ENCODE measurements at places on chromosomes 16 and 17.

DNA sequence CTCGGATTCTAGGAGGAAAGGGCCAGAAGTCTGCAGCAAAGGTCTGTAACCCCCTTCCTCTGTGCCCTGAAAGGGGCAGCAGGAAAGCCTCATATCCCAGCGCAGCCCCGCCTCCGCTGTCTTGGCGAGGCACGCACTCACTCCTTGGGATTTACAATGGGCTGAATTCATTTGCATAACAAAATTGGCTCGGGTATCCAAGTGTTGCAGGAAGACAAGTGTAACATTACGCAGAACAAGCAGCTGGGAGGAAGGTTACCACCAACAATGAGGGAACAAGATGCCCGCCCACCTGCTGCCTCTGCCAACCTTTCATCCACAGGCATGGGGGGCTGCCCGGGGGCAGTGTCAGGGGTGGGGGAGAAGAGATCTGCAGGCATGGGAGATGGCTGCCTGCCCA, 130.4 kb downstream of the MRM1 start:
- DNase-seq: peak; percentile 66

DNA sequence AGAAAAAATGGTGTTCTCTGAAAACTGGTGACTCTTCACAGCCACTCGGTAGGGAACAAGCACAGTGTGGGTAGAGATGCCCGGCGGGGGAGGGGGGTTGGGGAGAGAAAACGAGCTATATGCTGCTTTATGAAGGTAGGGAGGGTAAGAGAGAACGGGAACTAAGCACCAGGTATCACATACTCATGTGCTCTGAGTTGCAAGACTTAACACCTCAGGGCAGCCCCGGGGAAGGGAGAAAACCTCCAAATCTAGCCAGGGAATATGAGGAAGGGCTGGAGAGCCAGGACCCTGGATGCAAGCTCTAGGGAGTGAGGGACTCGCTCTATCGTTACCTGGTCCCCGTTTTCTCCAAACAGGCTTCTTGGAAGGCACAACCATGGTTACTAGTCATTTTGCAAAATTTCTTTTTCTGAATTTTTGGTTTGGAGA, 35.3 kb downstream of the HIC1 start:
- no peak for DNase-seq

DNA sequence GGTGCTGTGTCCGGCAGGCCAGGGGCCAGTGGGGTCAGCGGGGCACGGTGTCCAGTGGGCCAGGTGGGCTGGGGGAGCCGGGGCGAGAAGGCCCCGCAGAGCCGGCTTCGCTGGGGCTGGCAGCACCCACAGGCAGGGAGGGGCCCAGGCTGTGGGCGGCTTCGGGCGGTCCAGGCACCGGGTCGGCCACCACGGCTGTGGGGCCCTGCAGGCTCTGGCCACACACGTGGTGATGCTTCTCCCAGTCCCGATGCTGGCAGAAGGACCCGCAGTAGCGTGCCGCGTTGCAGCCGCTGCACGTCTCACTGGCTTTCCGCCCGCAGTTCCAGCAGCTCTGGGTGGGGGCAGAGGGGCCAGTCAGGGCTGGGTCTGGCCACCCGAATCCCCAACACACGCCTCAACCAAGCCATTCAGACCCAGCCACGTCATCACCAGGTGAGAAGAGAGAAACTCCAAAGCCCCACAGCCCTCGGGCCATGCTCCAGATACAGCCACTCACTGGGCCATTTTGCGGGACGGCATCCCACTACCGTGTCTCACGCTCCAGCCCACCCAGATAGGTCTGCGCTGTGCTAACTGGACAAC, 10.6 kb upstream of the PABPN1L start:
- no peak for DNase-seq

- no peak for DNase-seq
Measured at GRCh38 chr17:39399791-39400190, 1.6 kb downstream of the FBXL20 start.

DNA sequence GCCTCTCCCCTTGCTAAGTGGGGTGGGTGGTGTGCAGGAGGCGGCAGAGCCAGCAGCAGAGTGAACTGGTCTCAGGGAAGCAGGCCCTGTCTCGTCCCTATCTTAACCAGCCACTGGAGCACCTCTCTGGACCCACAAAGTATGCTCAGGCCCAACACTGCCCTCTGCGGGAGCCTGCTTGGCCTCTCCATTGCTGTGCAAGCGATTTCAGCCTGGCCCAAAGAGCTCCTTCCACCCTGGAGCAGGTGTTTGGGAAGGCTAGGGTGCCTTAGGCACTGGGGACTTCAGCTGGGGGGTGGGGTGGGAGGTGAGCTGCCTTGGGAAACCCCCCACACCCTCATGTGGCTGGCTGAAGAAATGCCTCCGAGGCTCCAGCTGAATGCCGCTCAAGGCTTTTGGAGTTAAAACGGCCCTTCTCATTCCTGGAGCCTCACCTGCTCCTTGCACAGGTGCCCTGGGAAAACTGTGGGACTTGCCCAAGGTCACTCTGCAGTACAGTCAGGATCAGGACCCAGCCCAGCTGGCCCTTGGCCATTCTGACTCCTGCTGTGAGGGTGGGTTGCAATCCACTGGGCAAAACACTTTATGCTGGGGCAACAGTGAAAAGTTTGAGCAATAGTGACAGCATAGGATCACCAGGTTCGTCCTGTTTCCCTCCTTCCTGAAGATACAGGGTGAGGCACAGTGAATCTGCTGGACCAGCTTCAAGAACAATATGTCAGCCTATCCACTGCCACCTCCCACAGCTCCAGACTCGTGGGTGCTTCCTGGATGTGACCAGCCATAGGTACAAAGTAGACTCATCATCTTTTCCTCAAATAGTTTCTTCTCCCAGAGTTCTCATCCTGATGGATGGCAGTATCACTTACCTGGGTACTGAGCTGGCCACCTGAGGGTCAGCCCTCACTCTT, 5.9 kb upstream of the UBE2O start:
- DNase-seq: peak; percentile 87

- DNase-seq: no peak
Measured at GRCh38 chr16:68768175-68768574, 31.1 kb downstream of the CDH1 start.

DNA sequence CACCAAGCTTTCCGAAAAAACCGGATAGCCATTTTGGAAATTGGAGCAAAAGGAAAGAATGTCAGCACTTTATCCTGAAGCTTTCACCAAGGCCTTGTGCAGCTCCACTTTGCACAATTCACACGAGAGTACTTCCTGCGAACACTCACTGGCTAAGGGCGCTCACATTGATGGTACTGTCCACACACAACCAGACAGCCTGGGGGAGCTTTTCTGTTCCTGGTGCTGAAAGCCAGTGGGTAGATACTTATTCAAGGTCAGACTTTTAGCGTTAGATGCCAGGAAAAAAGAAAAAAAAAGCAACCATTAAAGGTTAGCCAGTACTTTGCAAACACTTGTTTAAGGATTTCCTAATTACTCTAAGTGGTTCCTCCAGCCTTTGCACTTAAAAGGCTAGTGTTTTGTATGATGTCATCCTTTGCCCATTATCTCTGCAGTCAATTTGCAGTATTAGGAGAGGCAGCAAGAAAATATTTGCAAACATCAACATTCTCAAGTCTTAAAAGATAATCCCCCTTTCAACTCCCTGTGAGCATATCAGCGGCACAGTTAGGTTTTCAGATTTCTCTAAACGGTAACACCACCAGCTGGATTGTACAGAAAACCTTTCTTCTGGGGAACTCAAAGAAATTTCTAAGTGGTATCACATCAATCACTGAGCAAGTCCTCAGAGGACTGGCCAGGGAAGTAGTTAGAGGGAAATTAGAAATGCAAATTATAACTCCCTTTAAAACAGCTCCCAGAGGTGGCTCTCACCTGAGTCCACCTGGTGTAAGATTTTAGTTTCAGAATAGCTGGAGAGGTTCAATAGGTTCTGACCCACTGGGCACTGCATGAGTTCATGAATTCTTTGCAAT, 243.4 kb upstream of the IRX5 start:
- DNase-seq: no peak

DNA sequence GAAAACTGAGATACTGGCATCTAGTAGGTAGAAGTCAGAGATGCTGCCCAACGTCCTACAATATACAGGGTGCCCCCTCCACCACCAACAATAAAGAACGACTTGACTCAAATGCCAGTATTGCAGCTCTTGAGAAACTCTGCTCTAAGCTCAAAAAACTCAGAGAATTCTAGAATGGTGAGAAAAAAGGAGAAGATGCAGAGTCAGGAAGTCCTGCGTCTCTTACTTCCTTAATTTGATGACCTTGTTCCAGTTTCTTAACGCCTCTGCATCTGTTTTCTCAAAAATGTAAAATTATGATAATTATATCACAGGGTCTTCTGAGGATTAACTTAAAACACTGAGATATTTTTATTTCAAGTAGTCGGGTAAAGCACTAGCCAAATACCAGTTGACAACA, 1.7 kb upstream of the HSBP1 start:
- no peak for DNase-seq

GRCh38 chr17:75345514-75346167, 56.4 kb upstream of the SLC25A19 start:
- peak; percentile 27 for DNase-seq

GRCh38 chr17:27354491-27355081, 60.7 kb downstream of the WSB1 start:
- DNase-seq: no peak

- DNase-seq: no peak
Measured at GRCh38 chr16:13143551-13143950, 242.2 kb downstream of the SHISA9 start.

DNA sequence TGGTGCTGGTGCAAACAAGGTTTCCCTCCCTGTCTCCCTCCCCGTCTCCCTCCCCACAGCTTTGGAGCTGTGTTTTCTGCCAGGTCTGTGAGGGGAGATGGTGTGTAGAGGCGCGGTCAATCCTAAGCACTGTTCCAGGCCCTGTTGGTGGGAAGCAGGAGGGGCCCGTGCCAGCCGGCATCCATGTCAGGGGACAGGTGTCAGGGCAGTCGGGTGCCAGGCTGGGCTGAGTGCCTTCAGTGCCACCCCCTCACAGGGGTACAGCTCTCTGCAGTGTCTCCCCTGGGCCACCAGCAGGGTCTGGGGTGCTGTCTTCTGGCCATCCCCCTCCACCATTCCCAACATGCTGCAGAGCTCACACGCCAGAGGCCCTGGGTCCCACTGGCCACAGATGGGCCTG, 73.6 kb downstream of the KLHDC4 start:
- DNase-seq: no peak

DNA sequence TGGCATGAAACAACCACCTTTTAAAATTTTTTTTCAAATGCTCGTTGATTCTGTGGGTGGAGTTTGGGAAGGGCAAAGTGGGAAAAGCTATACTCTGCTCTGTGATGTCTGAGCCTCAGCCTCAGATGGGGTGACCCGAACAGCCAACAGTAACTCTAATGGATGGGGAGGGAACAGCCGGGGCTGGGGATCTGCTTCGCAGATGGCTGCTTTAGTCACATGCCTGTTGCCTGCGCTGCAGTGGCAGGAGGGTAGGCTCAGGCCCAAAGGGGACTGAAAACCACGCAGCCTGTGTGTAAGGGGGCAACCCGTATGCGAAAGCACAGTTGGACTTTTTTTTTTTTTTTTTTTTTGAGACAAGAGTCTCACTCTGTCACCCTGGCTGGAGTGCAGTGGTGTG, 14.9 kb upstream of the MAPK3 start:
- DNase-seq: no peak

GRCh38 chr16:88934066-88934667, 42.8 kb downstream of the CBFA2T3 start:
- no peak for DNase-seq

DNA sequence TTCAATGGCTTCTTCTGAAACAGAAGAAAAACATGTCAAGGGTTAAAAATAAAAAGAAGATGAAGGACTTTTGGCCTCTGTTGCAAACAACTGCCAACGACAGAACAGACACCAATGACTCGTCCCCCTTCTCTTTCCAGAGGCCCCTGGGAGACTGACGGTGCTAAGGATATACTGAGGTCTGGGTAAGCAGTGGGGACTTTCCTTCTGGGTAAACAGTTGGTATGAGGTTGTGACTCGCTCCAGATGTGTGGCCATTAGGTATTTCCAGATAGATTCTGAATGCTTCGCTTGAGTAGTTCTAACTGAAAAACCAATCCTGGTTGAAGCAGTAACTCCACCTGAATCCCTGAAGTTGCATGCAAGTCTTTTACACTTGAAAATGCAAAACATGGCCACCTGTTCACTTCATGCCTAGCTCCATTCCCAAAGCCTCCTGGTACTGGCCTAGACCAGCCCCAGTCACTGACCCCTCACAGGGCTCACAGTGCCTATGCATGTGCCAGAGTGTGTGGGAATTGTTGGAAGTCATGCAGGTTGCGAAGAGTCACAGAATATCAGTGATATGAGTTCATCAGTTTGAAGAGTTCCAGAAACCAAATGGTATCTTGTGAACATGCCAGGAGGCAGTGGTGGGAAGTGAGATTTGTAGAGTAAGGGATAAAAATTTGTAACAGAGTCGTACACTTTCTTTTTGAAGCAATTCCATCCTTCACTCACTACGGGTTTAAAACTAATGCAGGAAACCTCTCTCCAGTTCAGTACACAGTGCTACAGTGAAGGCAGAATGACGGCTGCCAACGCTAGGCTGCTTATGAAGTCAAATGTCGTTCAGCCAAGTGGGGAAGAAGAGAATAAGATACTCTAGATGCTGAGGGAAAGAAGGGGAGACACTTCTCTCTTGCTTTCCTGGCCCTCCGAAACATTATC, 217.8 kb downstream of the ZFHX3 start:
- no peak for DNase-seq

GRCh38 chr17:77354420-77354669, 213.6 kb downstream of the SEC14L1 start:
- DNase-seq: no peak

DNA sequence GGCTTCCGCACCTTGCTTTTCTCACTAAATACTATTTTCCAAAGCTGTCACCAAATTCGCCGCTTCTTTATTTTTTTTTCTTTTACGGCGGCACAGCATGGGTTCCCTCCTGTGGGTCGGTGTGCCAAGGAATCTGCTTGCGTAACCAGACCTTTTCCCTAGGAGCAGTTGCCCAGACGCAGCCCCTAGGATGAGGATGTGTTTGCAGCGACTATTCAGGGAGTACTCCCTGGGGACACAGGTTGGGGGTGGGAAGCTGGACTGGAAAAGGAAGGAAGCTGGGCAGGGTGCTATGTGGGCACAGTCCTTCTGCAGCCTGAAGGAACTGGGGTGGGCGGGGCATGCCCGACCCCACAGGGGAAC, 49.0 kb upstream of the ZCCHC14 start:
- DNase-seq: no peak

DNA sequence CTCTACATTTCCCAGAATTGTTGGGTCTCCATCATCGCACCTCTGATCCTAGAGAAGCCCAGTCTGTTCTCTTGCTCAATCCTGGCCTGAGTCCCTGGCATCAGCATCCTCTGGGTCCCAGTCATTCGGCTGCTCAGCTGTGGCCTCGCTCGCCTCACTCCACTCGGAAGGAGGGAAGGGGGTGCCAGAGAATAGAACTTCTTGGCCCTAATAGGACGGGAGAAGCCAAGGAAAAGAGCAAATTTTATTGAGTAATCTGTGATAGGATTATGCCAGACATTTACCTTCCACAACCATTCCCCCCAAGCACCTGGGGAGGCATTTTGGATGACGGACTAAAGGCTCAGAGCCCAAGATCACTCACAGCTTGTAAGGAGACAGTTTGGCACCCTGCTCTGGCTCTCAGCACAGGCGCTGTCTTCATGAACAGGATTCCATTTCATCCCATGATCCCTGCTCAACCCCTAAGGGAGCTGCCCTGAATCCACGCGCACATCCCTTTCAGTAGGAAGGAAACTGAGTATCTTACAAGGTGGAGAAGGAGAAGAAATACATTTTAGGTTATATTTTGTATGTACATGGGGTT, 498 bp upstream of the CLEC10A start:
- DNase-seq: no peak
